ENCODE measurements at places on chromosomes 3 and 15. TPM values are rescaled to one million over a fixed set of nuclear protein-coding genes. Genes with fewer than 3 reads are reported as not detected.

Gene TEX55
- total RNA-seq = not detected

Gene POTEB2
- total RNA-seq = not detected

DNA sequence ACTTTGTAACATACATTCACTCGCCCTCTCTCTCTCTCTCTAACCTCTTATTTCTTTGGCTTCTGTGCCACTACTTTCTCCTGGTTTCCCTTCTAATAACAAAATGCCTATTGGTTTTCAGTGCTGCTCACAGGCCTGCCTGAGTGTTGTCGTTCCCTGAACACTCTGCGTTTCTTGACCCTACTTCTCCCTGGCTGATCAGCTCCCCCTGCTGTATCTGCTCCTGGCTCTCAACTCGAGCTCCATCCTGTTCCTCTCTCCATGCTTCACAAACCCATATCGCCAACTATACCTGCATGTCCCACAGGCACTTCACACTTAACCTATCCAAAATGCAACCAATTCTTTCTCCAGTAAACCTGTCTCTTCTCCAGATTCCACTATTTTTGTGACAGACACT lies 111.4 kb downstream of the OPA1 start:
- no peak for DNase-seq

Gene WDR5B
- 4.8 TPM for total RNA-seq

- peak; percentile 67 for DNase-seq
Observed at GRCh38 chr3:53101956-53102355, 28.3 kb downstream of the RFT1 start.

DNA sequence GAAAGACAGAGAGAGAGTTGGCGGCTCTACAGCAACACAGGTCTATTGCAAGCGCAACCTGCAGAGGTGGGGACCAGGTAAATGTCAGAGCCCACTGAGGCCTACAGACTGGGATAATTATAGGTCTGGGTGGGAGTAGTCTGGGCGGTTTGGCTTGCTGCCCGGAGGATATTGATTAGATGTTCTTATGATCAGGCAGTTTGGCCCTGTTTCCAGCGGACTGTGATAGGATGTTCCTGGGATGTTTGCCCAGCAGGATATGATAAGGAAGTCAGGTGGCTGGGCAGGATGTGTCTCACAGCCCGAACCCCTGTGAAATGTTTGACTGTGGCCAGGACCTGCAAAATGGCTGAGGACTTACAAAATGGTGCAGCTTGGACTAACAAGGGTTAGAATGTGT lies 364.9 kb downstream of the NAALADL2 start:
- no peak for DNase-seq

Gene COMMD2
- 44.2 TPM for total RNA-seq

DNA sequence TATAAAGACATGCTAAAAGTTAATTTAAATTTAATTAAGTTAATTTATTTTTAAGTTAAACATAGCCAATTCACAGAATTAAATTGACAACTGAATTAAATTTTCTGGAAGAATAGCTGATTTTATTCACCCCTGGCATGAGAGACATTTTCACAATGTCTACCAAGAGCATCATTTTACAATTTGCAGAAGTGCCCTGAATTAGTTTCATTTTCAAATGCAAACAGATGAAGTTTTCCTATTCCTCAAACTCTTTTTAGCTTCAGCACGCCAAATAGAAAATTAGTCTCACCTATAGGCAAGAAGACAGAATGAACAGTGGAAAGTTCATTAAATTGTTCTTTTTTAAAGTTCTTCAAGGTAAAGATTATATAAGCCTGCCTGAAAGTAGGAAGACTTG lies 259.3 kb downstream of the ZBBX start:
- DNase-seq = no peak
